Colonic mucosa (tissue), 4 donors: ENCODE measurements at places on chromosomes 16 and 17. TPM values are rescaled to one million over a fixed set of nuclear protein-coding genes. Genes with fewer than 3 reads are reported as not detected.

GRCh38 chr17:28343491-28343932 is 8.0 kb downstream of the TNFAIP1 start:
- no peak for DNase-seq

GRCh38 chr16:73151225-73151624 is 103.3 kb upstream of the ZFHX3 start:
- no peak for DNase-seq

GRCh38 chr17:57120814-57121213 is 35.8 kb downstream of the AKAP1 start:
- no peak for DNase-seq

Gene TAT
- 0.64 TPM for total RNA-seq

Gene DDX19B
- 22.3 TPM for total RNA-seq

- DNase-seq = no peak
These were observed 13.2 kb downstream of the NOB1 start for GRCh38 chr16:69741519-69741918.

Gene SLC16A11
- 0.40 TPM for total RNA-seq
